Urinary bladder (tissue), 4 donors: ENCODE measurements at places on chromosomes 11 and 22.

GRCh38 chr22:41197038-41197972 lies 7.8 kb upstream of the L3MBTL2 start:
- no peak for DNase-seq

DNA sequence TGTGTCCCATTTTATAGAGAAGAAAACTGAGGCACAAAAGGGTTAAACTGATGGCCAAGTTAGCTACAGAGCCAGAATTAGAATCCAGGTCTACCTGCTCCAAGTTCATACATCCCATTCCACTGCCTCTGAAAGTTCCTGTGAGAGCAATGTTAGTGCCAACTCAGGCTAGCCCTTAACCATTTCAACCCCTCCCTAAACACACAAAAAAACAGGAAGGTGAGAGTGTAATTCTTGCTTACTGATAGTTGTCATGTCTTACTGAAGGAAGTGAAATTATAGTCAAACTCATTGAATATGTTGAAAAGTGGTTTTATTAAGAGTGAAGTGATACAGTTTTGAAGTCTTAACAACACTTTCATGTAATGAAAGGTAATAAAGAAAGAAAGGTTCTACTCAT lies 2.9 kb upstream of the E2F8 start:
- no peak for DNase-seq

- no peak for DNase-seq
These were observed 386.3 kb downstream of the AASDHPPT start for GRCh38 chr11:106463796-106464201.

DNA sequence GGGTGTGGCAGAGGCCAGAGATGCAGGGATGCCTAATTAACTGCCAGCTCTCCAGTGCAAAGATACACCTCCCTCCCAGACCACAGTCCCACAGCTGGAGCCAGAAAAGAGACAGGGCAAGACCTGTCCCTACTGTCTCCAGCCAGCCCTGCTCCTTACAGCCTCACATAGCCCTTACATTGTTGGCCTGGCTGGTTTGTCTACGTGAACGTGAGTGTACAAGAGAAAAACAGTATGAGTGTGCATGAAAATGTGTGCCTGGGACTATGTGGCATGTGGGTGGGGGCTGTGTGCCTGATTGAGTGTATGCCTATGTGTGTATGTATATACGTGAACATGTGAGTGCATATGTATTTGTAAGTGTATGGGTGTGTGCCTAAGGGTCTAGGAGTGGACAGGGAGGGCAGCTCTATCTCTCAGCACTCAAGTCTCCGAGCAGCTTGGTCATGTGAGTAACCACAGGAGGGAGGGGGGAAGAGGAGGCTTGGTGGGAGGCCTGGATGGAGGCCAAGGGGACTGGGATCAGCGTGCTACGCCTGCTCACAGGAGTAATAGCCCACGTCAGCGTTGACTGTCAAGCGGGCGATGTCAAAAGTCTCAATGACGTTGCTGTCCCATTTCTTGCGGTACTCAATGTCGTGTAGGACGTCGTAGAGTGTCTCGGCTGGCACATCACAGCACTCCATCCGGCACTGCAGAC lies 6.6 kb upstream of the ARAP1 start:
- no peak for DNase-seq

DNA sequence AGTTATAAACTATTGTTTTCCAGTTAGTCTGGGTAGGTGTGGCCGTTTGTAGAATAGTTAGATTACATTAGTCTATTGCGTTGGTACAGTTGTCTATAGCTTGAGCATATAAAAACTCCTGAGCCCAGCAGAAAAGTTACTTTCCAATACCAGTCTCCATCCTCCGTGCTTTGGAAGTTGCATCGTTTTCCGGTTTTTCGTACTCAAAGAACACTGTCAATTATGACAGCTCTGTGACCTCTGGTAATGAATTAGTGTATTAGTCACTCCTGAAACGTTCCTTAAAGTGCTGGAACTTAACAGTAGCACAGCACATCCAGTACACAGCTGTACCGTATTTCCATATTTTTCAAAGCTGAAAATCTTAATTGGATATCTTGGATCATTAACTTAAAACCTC lies 808 bp upstream of the MSANTD2 start:
- no peak for DNase-seq

GRCh38 chr22:43627485-43628213 lies 184.5 kb downstream of the EFCAB6 start:
- no peak for DNase-seq
